Osteocyte (in vitro differentiated cells): ENCODE measurements at places on chromosomes 7 and 10.

DNA sequence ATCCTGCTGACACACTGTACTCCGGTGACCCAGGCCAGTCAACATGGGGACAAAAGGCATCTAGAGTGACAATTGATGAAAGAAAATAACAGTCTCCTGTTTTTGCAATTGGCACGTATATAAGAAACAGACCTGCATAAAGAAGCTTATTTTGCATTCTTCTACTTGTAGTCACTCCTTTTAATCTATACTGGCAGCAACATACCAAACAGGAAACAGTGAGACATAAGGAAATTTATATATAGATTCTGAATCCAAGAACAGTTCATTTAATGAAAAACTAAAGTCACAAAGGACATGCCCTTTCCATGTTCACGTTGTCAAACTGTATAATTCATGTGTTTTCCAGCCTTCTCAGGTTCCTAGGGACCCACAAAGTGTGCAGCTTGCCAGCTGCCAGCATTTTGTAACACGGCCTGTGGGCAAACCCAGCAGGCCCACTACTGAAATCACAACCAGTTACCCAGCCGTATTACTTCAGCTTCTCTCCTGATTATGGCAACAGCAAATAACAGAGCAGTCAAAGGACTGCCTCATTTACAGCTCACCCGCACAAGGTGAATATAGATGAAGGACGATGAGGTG is 72.3 kb downstream of the AMPH start:
- no peak for DNase-seq

GRCh38 chr7:151018421-151019129 is 5.7 kb downstream of the ATG9B start:
- no peak for DNase-seq

DNA sequence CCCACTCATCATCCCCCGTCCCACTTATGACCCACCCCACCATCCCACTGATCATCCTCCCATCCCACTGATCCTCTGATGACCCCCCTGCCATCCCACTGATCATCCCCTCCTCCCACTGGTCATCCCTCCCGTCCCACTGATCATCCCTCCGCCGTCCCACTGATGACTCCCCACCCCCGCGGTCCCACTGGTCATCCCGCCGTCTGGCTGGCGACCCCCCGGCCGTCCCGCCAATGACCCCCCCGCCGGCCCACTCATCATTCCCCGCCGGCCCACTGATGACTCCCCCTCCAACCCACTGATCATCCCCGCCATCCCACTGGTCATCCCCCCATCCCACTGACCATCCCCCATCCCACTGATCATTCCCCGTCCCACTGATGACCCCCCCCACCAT is 161.1 kb downstream of the GRM8 start:
- no peak for DNase-seq

DNA sequence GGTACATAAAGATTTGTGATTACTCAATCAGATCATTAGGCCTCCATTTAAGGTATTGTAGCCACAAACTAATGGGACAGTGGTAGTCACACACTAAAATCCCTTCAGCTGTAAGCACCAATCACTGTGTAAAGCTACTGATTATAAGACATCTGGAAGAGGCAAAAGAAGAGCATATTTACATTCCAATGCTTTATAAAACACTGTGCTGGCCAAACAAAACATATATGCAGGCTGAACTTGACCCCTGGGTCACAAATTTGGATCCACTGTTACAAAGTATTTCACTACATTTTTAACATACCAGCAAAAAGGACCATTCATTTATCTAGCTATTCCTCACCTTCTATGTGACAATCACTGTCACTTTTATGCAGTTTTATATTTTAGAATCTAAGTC is 41.4 kb upstream of the ANLN start:
- no peak for DNase-seq

GRCh38 chr7:127516320-127516719 is 69.1 kb downstream of the GCC1 start:
- no peak for DNase-seq

DNA sequence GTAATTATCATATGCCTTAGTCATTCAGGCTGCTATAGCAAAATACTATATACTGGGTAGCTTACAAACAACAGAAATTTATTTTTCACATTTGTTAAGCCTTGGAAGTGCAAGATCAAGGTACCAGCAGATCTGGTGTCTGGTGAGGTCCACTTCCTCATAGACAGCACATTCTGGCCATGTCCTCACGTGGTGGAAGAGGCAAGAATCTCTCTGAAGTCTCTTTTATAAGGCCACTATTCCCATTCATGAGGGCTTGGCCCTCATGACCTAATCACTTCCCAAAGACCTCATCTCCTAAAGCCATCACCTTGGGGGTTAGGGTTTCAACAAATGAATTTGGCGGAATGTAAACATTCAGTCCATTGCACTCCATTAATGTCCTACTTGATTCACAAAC is 137.5 kb upstream of the C1GALT1 start:
- no peak for DNase-seq
